ENCODE measurements at places on chromosomes 2 and 18. TPM values are rescaled to one million over a fixed set of nuclear protein-coding genes. Genes with fewer than 3 reads are reported as not detected.

- DNase-seq = no peak
Observed at GRCh38 chr2:32894119-32894728, 52.5 kb upstream of the LTBP1 start.

DNA sequence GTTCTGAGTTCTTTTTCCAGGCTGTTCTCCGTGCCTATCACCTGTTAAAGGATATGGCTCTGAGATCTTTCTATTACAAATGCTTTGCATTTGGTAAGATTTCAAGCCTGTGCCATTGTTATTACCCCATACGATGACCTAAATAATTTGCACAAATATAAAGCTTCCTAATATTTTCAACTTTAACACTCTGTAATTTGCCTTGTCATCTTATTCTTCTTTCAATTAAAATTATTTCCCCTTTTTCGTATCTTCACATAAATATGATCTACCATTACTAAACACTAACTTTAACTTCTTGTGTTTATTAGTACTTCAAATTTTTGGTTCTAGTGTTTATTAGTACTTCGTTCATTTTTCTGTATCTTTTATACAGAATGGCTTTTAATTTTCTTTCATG, 3.2 kb upstream of the MSL3B start:
- DNase-seq = no peak

Gene LIMS3
- total RNA-seq = 4.6 TPM

GRCh38 chr2:25446122-25446521, 104.4 kb upstream of the DNMT3A start:
- DNase-seq = no peak

Gene PROC
- total RNA-seq = 0.15 TPM

Gene ST8SIA3
- not detected for total RNA-seq

DNA sequence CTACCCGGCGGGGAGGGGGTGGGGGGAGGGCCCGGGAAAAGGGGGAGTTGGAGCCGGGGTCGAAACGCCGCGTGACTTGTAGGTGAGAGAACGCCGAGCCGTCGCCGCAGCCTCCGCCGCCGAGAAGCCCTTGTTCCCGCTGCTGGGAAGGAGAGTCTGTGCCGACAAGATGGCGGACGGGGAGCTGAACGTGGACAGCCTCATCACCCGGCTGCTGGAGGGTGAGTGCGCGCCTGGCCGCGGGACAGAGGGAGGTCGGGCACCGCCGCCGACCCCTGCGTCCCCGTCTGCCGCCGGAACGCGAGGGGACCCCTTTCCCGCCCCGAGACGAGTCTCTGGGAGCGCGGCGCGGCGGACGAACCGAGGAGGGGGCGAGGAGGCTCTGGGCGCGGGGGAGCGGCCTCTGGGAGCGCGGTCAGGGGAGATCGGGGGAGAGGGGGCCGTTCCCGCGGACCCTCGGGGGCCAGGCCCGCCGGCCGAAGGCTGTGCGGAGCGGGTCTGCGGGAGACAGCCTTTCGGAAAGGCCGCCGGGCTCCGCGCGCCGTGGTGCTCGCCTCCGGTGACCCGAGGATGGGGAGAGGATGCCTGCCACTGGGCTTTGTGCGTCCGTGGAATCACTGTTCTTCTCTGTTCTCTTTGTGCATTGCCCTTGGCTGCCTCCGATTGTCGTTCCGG, 463 bp downstream of the PPP1CB start:
- DNase-seq = no peak

Gene ANKRD36C
- 19.5 TPM for total RNA-seq

- no peak for DNase-seq
Observed at GRCh38 chr18:79468119-79468789, 72.5 kb downstream of the NFATC1 start.

- no peak for DNase-seq
Observed at GRCh38 chr2:54271189-54271588, 15.2 kb upstream of the TSPYL6 start.

Gene HOXD10
- total RNA-seq = not detected

Gene MYCN
- 0.12 TPM for total RNA-seq

Data from NCI-H460 (cell line).